ENCODE measurements at places on chromosomes 3 and 15.

DNA sequence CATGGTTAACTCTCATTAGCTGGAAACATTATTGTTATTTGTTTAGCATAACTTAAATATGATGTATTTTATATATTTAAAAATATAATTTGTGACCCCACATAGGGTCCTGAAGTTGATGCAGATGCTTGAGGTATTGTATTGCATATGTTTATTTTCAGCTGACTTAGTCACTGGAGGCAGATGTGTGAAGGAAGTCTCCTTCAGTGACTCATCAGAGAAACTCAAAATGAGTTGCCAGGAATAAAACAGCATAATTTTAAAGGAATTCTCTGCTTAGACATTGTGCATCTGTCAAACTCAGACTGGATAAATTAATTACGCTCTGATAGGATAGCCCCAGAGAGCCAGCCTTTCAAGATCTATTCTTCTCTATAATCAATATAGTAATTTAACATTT, 7.9 kb upstream of the OR4F6 start:
- no peak overlapping the region for H3K4me3 ChIP-seq
- DNase-seq, result no peak
- no peak overlapping the region for H3K27ac ChIP-seq
- no peaks in the 10 kb centered on the region for H3K4me1 ChIP-seq
- H3K27me3 ChIP-seq, result peaks cover 3% of the 10 kb centered on the region

DNA sequence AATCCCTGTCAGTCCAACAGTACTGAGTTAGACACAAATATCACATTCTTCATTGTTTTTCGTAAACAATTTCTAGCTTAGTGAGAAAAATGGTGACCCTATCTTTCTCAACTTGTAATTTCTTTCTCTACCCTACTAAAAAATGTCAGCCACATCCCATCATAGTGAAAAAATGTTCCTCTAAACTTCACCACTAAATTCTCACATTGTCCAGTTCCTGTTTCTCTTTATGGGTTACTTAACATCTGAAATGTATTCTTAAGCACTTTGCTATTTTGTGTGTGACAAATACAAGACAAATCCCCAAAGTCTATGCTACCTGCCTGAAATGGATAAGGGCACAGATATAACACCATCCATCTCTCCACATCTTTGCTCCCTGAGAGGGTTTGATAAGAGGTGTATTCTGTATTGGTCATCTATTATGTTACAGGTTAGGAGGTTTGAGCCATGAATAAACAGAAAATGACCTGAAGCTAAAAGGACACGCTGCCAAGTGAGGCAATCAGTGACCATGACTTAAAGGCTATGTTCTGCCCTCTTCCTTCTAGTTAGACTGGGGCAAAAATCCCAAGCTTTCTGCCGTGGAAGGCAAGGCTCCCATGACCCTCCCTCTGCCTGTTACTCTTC, 118.2 kb downstream of the GADL1 start:
- no peak overlapping the region for H3K4me3 ChIP-seq
- no peaks in the 10 kb centered on the region for H3K27me3 ChIP-seq
- no peaks in the 10 kb centered on the region for H3K4me1 ChIP-seq
- no peak for DNase-seq

DNA sequence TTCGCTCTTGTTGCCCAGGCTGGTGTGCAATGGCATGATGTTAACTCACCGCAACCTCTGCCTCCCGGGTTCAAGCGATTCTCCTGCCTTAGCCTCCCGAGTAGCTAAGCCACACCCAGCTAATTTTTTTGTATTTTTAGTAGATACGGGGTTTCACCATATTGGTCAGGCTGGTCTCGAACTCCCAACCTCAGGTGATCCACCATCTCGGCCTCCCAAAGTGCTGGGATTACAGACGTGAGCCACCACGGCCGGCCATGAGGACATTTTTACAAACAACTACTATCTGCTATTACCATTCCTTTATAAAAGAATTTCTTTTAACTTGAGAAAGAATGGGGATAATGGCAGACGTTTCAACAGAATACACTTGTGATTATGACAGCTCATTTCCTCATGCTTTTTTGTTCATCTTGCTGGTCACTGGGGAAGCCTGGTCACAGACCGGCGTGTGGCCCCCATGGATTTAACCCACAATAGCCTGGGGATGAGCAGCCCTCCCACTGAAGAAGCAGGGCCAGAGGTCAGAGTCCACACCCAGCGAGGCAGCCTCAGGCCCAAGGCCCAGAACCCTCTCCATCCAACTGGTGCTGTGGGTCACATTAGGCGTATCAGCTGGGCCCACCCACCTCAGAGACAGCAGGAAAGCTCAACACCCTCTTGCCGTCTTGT, 112.0 kb downstream of the LIPC start:
- no peak overlapping the region for H3K27ac ChIP-seq
- no peaks in the 10 kb centered on the region for H3K36me3 ChIP-seq
- no peak overlapping the region for H3K4me3 ChIP-seq
- H3K27me3 ChIP-seq, result peaks cover 4% of the 10 kb centered on the region

DNA sequence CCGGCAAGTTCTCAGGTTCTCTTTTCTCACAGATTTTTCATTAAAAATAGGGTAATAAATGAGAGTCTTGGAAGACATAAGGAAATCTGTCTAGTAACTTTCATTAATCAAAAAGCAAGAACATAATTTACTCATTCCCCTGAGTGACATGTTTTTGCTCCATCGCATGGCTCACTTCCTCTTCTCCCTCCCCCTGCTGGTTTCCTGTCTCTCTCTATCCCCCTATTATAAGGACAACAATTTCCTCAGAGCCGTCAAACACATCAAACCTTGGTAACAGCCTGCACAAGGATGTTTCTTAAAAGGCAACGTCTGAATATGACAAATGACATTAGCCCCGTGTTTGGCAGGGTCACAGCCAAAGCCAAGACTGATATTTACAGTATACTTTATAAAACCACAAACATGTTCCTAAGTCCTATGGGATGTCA, 1149.6 kb downstream of the IGSF11 start:
- H3K4me1 ChIP-seq, result peaks cover 3% of the 10 kb centered on the region
- DNase-seq, result no peak
- H3K27ac ChIP-seq, result no peak overlapping the region
- H3K4me3 ChIP-seq, result no peak overlapping the region

DNA sequence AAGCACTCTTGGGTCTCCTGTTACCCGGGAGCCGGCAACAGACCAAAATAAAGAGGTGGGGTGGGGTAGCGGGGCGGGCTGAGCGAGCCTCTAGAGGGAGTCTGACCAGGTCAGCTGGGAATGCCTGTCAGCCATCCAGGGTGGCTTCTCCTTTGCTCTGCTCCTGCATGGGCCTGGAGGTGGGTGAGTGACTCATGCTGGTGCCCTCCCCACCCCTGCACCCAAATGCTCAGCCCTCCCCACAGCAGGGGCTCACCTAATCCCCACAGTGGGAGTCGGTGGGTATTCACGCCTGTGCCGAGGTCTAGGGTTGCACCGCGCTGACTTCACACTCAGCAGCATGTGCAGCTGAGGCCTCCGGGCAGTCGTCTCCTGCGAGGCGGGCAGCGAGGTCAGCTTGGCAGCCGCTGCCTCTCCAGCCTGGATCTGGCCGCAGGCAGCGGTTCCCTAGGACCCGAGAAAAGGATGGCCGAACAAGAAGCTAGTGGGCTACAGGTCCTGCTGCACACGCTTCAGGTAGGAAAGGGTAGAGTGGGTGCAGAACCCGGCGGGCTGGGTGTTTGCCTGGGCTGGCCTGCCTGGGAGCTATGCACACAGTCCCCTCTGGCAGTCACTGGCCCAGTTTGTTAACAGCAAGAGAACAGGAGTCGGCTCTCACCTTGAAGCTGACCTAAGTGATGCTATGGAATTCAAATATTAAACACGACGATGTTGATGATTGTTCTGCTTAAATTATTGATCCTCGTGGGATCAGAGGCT, at the start of gene AGBL1:
TSS of gene AGBL1 (plus strand) at position 364 of the 759 bp plus-strand sequence.
- no peak within 1 kb of the TSS for H3K4me3 ChIP-seq
- H3K27me3 ChIP-seq, result peaks cover under 1% of the 10 kb centered on the region
- DNase-seq, result no peak
- no peak within 1 kb of the TSS for H3K27ac ChIP-seq
- H3K4me1 ChIP-seq, result no peaks in the 10 kb centered on the region

DNA sequence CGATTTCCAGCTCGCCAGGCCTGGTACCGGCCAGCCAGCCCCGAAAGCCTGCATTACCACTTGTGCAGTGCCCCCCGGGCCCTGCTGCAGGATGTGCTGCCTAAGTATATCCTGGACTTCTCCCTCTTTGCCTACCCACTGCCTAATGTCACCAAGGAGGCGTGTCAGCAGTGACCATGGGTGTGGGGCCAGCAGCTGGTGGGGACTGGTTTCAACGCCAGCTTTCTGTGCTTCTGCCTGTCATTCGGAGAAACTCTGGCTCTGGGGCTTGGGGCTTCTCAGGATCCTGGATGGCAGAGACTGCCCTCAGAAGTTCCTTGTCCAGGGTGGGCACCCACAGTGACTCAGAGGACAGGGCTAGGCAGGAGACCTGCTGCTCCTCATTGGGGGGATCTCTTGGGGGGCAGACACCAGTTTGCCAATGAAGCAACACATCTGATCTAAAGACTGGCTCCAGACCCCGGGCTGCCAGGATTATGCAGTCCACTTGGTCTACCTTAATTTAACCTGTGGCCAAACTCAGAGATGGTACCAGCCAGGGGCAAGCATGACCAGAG, 1.5 kb downstream of the CHST14 start:
- peaks cover 8% of the 10 kb centered on the region for H3K4me1 ChIP-seq
- DNase-seq, result no peak
- H3K27me3 ChIP-seq, result peaks cover 12% of the 10 kb centered on the region
- no peaks in the 10 kb centered on the region for H3K36me3 ChIP-seq

Data from endothelial cell (in vitro differentiated cells).